ENCODE measurements at places on chromosomes 1 and 21.

GRCh38 chr1:80987824-80988223 lies 812.9 kb upstream of the ADGRL2 start:
- no peak for DNase-seq

- no peak for DNase-seq
These were observed 10.9 kb upstream of the IL20 start for GRCh38 chr1:206854401-206855129.

DNA sequence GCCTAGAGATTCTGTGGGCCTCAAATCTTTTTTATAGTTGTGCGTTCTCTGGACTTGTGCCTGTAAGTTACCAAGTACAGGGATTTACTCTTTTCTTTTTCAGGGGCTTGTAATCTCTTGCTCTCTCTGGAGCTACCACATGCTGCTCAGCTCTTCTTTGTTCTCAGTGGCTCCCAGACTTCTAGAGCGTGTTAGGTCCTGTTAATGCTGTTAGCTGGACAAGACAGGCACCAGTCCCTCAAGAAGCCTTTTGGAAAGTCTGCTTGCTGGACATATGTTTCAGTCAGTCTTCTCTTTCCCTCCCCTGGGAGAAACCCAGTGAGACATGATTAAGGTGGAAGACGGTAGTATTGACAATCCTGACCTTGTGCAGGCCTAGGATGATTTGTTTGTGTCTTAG lies 29.4 kb downstream of the KCNK2 start:
- DNase-seq, result no peak

GRCh38 chr1:119960501-119960900 lies 64.2 kb upstream of the ADAM30 start:
- DNase-seq, result no peak

GRCh38 chr1:194533641-194534040 lies 1347.2 kb upstream of the B3GALT2 start:
- no peak for DNase-seq

DNA sequence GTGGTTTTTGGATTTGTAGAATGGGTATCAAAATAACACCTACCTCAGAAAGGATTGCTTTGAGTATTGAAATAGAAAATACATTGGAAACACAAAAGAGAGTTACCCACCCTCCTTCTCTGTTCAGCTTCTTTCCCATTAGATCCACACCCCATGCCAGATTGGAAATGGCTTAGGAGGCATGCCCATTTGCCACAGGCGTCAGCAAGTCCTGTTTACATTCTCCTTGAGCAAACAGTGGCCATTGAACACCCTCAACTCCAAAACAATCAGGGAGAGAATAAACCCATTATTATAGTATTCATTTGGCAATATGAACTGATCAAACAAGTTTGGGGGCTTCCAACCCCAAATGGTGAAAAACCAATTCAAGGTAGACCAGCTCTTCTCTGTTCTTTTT lies 2.4 kb downstream of the ELAPOR1 start:
- DNase-seq, result peak; percentile 68

- DNase-seq, result no peak
These were observed 2.8 kb downstream of the SELL start for GRCh38 chr1:169708647-169709046.

- DNase-seq, result no peak
These were observed 38.4 kb downstream of the PIK3CD start for GRCh38 chr1:9689971-9690381.

DNA sequence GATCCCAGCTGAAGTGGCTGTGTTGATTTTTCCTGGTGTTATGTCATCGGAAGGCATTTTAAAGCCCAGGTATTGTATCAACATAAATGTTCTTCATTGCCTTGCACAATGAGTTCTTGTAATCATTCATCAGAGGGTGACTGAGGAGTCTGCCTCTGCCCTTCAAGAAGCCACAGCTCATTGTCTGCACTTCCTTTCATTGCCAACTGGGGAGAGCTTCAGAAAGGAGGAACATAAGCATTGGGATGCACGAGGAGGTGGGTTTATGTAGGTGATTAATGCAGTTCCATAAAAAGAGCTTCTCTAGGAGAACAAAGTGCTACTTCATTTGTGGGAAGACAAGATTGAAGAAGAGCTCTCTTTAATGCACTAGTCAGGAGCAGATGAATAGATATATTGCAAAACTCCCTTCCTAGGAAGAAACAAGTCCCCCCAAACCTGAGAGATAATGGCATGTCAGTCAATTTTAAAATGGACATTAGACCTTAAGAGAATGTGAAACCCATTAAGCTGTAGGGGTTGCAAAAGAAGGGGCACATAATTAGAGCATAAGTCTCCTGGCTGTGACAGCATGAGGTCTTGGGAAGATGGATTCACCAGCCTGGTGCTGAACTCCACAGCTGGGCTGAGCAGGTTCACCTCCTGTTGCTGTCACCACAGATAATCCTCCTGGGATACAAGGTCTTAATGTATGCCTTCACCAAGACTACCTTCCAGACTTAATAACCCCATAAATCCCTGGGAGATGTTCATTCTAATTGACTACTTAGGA lies 124.6 kb downstream of the BACH1 start:
- DNase-seq, result no peak

DNA sequence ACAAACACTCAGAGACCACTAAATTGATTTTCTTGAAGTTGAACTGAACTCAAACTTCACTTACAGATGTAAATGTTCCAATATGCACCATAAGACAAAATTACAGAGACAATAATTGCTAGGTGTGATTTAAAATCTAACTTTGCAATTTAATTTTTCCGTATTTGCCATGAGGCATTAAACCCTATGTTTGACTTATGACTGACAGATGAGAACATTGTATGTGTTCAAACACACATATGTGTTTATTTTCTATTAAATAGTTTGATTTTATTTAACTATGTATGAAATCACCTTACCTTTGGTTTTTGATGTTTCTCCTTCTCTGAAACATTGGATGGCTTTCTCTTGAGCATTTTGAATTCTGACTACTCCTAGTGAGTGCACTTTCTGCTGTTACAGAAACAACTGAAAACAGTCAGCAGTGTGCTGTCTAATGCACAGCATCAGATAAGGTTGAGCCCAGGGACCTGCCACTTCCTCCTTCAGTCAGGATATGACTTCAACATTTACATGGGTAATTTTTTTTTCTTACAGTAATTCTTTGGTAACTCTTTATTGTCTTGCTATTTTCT lies at the start of gene SAMSN1:
TSS of gene SAMSN1 (minus strand) at position 410 of the 575 bp plus-strand sequence. CDS start at position 356, 54 bp downstream.
- DNase-seq, result no peak

- peak; percentile 44 for DNase-seq
These were observed 552 bp upstream of the ZNF496 start for GRCh38 chr1:247332215-247332622.

- DNase-seq, result no peak
These were observed 5.5 kb downstream of the GPR137B start for GRCh38 chr1:236147521-236148469.

GRCh38 chr1:167467126-167467710 lies 51.1 kb downstream of the CD247 start:
- no peak for DNase-seq

- DNase-seq, result no peak
These were observed 16.4 kb downstream of the INPP5B start for GRCh38 chr1:37930246-37931101.

- DNase-seq, result no peak
These were observed 96.8 kb upstream of the TMEM51 start for GRCh38 chr1:15056515-15057285.

- DNase-seq, result no peak
These were observed 211.1 kb downstream of the RGS7 start for GRCh38 chr1:241145881-241146280.

GRCh38 chr1:14940285-14940870 lies 213.2 kb upstream of the TMEM51 start:
- DNase-seq, result no peak

DNA sequence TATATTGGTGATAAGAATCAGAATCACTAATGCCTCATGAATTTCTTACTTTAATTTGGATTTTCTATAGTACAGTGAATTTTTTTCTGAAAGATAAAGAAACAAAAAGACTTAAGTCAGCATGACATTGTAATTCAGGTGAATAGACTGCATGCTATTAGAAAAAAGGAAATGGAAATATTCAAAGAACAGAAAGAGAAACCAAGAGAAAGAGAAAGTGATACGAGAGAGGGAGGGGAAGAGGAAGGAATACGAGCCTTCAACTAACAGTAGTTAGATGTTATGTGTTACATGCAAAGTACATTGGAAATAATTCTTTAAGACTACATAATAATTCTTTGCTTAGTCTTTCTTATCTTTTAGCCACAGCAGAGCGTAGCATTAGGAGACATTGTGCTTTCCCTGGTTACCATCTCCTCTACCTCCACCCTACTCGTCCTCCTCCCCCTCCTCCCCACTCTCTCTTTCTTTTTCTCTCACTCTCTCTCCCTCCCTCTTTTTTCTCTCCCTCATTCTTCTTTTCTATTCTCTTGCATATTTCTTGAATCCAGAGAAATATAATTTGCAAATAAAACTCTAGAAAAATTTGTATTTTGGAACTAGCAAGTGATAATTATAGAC lies 46.4 kb upstream of the ADGRL4 start:
- no peak for DNase-seq

- no peak for DNase-seq
These were observed 34.9 kb downstream of the ATP2B4 start for GRCh38 chr1:203661572-203661971.

- no peak for DNase-seq
These were observed 2.0 kb downstream of the INAVA start for GRCh38 chr1:200896531-200897196.

DNA sequence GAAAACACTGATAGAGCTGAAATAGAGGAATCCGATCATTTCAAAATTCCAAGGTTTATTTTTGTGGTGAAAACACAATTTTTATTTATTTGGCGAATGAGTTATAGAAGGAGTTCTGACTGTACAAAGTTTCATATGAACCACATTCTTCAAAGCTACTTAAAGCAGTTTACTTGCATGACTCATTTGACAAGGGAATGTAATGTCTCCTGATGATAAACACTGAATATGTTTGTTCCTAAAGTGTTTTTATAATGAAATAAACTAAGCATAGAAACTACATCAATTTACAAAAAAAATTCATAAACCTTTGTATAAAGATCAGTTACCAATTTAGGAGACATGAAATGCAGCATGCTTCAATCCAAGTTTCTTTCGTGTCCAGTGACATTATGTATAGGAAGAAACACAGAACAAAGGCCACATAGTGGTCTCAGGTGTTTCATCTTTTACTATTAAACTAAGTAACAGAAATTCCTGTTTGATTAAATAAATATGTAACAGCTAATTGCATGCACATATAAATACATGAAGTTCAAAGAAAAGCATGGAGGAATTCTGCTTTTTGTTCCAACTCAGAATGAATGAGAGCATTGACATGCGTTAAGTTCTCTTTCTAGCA lies 2.5 kb downstream of the PRKACB start:
- no peak for DNase-seq

GRCh38 chr1:48402599-48402998 lies 69.4 kb downstream of the SPATA6 start:
- no peak for DNase-seq

DNA sequence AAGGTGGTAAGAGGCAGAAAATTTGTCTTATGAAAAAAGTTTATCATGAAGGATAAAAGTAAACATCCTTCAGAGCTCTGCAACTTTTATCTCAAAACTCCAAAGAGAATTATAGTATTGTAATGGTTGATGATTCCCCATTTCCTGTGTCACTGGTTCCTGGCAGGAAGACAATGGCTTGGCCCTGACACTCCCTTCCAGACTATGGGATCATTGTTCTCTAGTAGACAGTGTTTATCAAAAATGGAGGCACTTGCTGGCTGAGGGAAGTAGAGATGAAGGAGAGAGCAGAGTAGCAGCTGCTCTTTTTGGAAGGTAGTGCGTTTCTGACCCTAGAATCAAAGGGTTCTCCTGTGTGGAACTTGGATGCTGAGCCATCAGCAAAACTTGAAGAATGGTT lies 145.9 kb upstream of the ATP1B1 start:
- no peak for DNase-seq

GRCh38 chr1:206559672-206559995 lies 52.3 kb downstream of the RASSF5 start:
- no peak for DNase-seq

- DNase-seq, result no peak
These were observed 27.2 kb downstream of the RASSF5 start for GRCh38 chr1:206534552-206534951.

GRCh38 chr1:26583646-26584485 lies 54.3 kb downstream of the RPS6KA1 start:
- DNase-seq, result no peak

DNA sequence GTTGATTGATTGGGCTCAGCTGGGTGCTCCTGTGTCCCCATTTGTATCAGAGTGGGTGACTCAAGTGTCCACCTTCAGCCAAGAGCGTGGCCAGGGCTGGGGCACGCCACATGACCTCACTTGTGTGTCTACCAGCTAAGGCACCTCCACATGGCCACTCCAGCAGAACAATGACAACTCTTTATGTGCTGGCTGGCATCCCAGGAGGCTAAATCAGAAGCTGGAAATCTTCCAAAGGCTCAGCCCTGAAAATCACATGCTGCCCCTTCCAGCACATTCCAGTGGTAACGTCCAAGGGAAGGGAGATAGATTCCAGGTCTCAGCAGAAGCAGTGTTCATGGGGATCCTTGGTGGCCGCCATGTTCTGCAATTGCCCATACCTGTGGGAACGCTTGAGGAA lies 585.5 kb downstream of the AJAP1 start:
- DNase-seq, result no peak

DNA sequence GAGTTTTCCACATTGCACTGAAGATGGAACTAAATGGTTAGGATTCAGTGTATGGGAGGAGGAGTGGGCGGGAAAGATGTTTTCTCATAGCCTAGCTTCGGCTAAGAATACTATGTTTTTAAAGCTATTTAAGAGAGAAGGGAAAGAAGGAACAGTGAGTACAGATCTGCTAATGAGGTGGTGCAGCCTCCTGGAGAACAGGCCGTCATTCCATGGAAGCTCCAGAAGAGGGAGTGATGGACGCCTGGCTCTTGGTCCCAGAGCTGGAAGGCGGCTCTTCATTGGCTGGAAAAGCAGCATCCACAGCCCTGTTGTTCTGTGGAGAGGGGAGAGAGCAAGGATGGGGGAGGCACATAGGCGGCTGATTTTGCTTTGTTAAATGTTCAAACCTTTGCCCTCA lies 6.9 kb downstream of the CAMK1G start:
- DNase-seq, result no peak

DNA sequence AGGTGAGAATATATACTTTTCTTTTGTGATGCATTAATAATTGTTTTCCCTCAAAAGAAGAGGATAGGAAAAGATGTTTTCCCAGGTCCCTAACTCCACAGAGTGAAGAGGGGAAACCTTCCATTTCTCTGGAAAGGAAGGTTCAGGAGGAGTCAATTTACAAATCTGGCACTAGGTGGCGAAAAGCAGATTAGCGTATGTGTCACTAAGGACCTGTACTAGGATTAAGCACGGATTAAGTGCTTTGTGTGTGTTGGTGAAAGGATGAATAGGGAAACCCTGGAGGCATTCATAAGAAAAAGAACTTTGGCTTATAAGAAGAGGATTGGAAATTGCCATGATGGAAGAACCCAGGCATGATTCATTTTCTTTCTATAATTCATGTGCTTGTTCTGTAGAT lies 410.1 kb upstream of the PLXNA2 start:
- DNase-seq, result no peak

DNA sequence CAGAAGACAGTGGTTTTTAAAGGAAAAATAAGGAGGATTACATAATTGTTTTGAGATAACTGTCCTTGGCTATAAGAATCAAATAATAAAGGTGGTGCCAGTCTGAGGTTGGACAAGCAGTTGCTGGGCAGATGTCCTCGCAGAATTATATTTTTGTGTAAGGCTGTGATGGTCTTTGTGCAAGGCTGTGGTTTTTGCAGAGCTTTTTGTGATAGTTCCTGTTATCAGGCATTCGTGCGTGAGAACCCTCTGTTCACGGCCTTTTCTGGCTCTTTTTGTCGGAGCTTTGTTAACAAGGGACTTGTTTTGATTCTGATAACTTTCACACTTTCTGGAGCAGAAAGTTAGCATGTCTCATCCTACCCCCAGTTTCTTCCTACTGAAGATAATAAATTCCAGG lies 33.4 kb downstream of the SH3BP5L start:
- no peak for DNase-seq
